ENCODE measurements at places on chromosomes 6 and 20. TPM values are rescaled to one million over a fixed set of nuclear protein-coding genes. Genes with fewer than 3 reads are reported as not detected.

The EFCAB8 gene
- not detected for total RNA-seq

- DNase-seq, result no peak
These were observed 390.2 kb downstream of the TENT5A start for GRCh38 chr6:81362246-81362645.

- DNase-seq, result no peak
These were observed 17.8 kb upstream of the AAR2 start for GRCh38 chr20:36218380-36219064.

DNA sequence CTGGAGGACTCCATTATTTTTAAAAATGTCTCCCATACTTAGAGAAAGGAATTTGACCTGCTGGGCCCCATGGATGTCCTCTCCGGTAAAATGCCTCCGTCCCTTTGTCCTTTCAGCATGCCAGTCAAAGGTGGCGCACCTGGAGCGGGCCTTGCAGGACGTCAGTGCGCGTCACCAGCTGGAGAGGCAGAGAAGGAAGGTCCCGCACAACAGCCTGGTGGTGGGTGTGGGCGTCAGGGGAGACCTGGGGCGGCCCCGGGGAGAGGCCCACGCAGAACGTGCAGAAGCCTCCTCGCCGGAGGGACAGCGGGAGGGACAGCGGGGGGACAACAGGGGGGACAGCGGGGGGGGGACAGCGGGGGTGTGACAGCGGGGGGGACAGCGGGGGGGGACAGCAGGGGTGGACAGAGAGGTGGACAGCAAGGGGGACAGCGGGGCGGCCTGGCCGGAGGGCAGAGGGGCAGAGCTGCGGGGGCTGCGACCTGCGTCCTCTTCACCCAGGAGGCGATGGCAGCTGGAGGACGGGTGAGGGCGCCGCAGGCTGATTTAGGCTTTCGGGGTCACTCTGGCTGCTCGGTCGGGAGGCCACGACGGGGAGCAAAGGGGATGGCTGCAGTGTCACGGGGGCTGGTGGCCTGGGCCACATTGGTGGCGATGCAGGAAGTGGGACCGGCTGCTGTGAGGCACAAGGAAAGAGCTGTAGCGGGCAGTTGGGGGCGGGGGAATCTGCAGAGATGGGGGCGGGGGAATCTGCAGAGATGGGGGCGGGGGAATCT, 859 bp upstream of the KIF25 start:
- no peak for DNase-seq

- no peak for DNase-seq
These were observed 81.3 kb downstream of the AFDN start for GRCh38 chr6:167907837-167908681.

- DNase-seq, result no peak
These were observed 25.6 kb downstream of the MAN1A1 start for GRCh38 chr6:119323931-119324330.

DNA sequence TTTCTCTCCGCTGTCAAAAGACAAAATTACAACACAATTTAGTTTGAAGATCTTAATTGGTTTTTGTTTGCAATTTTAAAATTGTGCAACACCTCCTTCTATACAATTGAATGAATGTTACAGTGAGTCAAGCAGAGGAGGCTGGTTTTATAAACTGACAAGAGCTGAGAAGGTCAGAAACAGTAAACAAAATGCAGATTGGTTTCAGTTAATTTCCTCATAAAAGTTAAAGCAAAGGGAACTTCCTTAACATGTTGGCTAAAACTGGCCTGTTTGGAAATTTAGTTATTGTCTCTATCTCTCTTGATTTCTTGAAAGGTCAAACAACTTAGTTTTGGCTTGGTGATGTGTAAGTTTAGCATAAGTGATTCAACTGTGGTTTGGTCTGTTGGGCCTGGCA, 22.2 kb downstream of the KHDC1L start:
- DNase-seq, result no peak

- DNase-seq, result no peak
These were observed 39.0 kb downstream of the DSE start for GRCh38 chr6:116409756-116410155.

- DNase-seq, result no peak
These were observed 30.9 kb upstream of the RAB23 start for GRCh38 chr6:57252975-57253374.

DNA sequence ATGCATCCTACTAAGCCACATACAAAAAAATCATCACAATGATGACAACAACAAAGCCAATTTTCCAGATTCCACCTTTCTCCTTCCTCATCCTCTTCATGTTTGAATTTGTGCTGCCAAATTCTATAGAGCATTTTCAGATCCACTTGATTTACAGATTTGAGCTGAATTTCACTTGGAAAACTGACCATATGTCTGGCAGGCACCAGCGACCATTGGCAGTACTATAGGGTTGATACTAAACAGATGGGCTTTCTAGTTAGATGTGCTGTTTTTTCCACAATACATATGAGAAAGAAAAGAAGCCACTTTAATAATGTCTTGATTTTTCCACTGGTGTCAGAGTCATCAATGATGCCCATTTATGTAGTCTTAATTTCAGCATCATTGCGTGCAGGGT, 127.0 kb downstream of the PHACTR3 start:
- no peak for DNase-seq
